ENCODE measurements at places on chromosomes 13 and 19.

DNA sequence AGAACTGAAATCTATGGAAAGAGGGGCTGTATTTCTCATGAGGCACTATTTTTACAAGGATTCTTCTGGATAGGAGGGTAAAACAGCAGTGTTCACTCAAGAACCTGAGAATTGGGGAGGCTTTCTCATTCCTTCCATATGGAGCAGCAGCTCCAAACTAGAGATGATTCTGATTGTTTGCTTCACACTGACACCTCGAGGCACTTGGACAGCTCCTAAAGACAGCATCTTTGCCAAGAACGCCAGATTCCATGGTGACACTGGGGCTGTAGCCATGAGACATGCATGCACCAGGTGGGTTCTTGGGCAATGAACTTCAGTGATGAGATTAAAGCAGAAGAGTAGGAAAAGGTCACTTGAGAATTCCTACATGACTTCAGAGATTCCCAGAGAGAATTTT, 361.5 kb upstream of the HTR2A start:
- DNase-seq, result no peak

- no peak for DNase-seq
These were observed 7.7 kb upstream of the NANOS3 start for GRCh38 chr19:13869281-13869680.

GRCh38 chr19:40752257-40752781, 1.3 kb downstream of the SNRPA start:
- DNase-seq, result peak; percentile 60

DNA sequence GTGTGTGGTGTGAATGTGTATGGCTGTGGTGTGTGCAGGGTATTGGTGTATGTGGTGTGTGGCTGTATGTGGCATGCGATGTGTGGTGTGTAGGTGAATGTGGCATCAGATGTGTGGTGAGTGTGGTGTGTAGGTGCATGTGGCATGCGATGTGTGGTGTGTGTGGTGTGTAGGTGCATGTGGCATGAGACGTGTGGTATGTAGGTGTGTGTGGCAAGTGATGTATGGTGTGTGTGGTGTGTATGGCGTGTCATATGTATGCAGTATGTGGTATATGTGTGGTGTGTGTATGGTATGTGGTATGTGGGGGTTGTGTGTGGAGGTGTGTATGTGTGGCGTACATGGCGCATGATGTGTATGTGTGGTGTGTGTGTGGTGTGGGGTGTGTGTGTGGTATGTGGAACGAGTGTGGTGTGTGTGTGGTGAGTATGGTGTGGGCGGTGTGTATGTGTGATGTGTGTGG, 63.4 kb downstream of the PEPD start:
- DNase-seq, result no peak

- DNase-seq, result no peak
These were observed 89.2 kb downstream of the DHRS12 start for GRCh38 chr13:51714663-51715168.
